ENCODE measurements at places on chromosomes 12 and 14. TPM values are rescaled to one million over a fixed set of nuclear protein-coding genes. Genes with fewer than 3 reads are reported as not detected.

PRR4 gene
- total RNA-seq, result 2.2 TPM

RFX4 gene
- not detected for total RNA-seq

SEL1L gene
- total RNA-seq, result 82.9 TPM

ALX1 gene
- total RNA-seq, result 0.50 TPM

DNAJC22 gene
- 2.2 TPM for total RNA-seq

CCDC177 gene
- total RNA-seq, result not detected

Data from NCI-H460 (cell line).